GM12891 (cell line): ENCODE measurements at places on chromosomes 2 and 18.

- no peak for DNase-seq
Observed at GRCh38 chr2:162085090-162085891, 11.3 kb upstream of the DPP4 start.

- DNase-seq: no peak
Observed at GRCh38 chr2:231646476-231646875, 53.8 kb downstream of the TEX44 start.

- no peak for DNase-seq
Observed at GRCh38 chr18:27582760-27583412, 397.8 kb upstream of the CHST9 start.

- no peak for DNase-seq
Observed at GRCh38 chr18:68033466-68033865, 516.9 kb upstream of the DSEL start.

DNA sequence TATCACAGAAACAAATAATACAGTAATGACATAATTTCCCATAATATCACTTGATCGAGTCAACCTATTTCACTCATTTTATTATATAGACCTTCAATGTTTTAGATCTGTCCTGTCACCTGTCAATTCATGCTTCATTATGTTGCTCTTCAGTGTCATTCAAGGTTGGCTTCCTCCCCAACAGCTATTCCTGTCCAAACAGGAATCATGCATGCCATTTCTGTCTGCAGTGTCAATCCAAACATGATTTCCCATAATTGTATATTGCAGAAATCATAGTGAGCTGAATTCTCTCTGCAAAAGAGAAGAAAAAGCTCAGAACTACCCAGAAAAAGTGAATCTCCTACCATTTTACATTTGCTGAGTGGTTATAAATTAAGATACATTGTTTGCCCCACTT is 628.6 kb downstream of the NR4A2 start:
- no peak for DNase-seq
